CD4-positive, alpha-beta memory T cell (primary cell): ENCODE measurements at places on chromosomes 1 and 21. TPM values are rescaled to one million over a fixed set of nuclear protein-coding genes. Genes with fewer than 3 reads are reported as not detected.

DNA sequence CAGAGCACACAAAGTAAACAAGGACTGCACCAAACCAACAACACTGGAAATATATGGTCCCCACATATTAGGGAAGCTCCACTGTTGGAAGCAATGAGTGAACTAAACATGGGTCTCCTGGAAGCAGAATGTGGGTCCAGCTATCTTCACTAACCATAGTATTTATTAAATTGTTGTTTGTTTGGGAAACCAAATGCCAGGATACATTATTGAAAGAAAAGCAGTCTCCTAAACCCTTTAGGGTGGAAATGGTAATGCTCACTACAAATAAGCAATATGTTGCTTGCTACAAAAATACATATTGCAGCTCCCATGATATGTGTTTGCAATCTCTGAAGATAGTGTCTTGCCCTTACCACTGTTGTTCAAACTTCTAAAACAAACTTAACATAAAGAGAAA is 2.2 kb downstream of the NEGR1 start:
- H3K4me1 ChIP-seq, result peaks cover 2% of the 10 kb centered on the region
- no peak overlapping the region for H3K4me3 ChIP-seq
- H3K27ac ChIP-seq, result no peak overlapping the region
- H3K27me3 ChIP-seq, result peaks cover 1% of the 10 kb centered on the region

GRCh38 chr1:107152395-107152794 is 11.6 kb downstream of the NTNG1 start:
- DNase-seq, result no peak
- H3K4me1 ChIP-seq, result no peaks in the 10 kb centered on the region
- no peak overlapping the region for H3K4me3 ChIP-seq
- peaks cover 6% of the 10 kb centered on the region for H3K27me3 ChIP-seq
- no peak overlapping the region for H3K27ac ChIP-seq
- no peaks in the 10 kb centered on the region for H3K36me3 ChIP-seq

TACSTD2 gene
- not detected for total RNA-seq

GRCh38 chr21:34737115-34737514 is 68.3 kb downstream of the CLIC6 start:
- H3K27ac ChIP-seq, result no peak overlapping the region
- H3K27me3 ChIP-seq, result no peaks in the 10 kb centered on the region
- H3K36me3 ChIP-seq, result no peaks in the 10 kb centered on the region
- DNase-seq, result no peak
